ENCODE measurements at places on chromosomes 12 and 14.

DNA sequence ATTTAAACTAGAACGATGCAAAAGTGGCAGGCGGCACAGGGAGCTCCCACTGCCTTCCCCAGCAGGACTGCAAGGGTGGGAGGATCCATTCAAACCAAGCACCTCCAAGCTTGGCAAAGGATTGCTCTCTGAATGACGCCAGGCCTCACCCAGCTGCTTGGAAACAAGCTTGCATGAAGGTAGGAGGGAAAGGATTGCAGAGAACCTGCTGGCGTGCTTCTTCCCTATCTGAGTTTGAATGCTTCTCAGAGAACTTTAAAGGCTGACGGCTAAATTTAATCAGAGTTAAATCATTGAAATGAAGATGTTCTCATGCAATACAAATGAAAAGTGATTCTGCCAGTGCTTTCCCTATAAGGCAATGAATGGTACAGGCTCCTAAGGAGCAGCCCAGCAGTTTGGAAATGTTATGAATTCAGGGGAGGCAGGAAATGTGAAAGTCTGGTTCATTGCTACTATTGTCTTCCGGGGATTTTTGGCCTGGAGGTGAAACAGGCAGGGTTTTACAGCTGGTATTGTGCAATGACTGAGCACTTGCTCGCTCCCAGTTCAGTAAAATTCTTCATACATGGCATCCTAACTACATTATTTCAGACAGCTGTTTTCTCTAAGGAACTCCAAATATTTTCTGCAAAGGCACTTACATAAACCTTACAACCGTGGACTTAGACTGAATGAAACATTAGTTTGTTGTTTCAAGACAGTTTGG is 31.9 kb upstream of the DUSP6 start:
- peak; percentile 63 for DNase-seq

DNA sequence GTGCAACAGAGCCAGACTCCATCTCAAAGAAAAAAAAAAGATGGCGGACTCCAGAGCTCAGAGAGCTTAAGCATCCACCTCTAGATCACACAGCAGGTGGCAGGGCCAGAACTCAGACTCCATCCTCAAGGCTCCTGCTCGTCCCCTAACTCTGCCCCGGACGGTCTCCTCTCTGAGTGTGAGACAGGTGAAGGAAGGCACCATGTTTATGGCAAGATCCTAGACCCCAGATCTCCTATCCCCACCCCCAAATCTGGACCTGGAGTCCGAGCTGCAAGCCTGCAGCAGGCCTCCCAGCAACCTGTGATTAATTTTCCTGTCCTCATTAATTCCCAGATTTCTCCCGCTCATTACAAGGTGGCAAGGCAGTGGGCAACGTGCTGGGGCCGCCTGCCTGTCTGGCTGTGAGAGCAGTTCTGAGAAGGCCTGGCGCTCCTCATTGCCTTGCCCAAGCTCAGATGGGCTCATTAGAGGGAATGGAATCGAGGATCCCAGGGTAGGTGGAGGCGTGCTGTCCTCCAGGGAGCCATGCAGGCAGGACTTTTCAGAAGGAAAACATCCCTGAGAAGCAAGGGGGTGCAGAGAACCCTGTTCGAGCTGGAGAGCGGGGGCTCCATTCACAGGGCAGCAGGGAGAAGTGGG is 296.6 kb upstream of the RTL1 start:
- no peak for DNase-seq

DNA sequence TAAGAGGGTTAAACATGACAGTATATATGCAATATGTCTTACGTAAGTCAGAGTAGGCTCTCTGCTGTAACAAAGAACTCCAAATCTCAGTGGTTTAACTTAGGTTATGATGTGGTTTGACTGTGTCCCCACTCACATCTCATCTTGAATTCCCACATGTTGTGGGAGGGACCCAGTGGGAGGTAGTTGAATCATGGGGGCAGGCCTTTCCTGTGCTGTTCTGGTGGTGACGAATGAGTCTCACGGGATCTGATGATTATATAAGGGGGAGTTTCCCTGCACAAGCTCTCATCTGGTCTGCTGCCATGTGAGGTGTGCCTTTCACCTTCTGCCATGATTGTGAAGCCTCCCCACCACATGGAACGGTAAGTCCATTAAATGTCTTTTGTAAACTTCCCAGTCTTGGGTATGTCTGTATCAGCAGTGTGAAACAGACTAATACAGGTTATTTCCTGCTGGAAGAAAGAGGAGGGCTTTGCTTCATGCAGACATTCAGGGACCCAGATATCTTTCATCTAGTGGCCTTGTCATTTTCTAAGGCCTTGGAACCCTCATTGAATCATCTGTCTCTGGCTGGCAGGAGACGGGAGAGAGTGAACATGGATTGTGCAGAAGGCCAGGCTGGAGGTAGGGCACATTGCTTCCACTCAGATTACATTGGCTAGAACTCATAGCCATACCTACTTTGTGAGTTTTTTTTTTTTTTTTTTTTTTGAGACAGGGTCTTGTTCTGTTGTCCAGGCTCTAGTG is 96.1 kb downstream of the CRADD start:
- DNase-seq = no peak

DNA sequence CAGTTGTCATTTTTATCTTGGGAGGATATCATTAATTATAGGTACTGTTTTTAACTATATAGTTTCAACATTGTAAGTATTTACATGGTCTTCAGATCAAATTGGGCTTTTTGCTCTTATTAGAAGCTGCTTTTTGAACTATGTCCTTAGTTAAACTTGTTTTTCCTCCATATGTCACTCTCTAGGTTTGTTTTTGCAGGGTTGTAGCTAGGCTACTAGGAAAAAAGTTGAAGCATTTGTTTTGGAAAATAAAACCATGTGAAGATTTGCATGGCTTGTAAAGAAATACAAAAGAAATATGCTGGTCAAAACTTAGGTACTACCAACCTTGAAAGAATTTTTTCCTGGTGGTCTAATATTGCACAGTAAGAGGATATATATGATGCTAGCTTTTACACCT is 3.4 kb downstream of the ARID2 start:
- DNase-seq = no peak

- DNase-seq = no peak
Observed at GRCh38 chr12:52229836-52230343, 3.2 kb upstream of the KRT7 start.

DNA sequence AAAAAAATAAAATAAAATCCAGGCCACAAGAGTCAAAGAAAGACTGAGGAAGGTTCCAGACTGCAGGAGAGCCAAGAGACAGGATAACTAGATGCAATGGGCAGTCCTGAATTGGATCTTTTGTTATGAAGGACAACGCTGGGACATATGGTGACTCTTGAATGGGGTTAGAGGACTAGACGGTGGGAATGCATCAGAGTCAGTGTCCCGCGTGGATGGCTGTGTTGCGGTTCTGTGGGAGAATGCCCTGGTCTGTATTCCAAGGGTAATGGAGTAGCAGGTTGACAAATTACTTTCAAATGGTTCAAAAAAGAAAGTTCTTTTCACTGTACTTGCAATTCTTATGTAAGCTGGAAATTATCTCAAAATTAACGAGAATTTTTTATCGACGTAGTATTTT is 20.1 kb downstream of the SSH1 start:
- no peak for DNase-seq

DNA sequence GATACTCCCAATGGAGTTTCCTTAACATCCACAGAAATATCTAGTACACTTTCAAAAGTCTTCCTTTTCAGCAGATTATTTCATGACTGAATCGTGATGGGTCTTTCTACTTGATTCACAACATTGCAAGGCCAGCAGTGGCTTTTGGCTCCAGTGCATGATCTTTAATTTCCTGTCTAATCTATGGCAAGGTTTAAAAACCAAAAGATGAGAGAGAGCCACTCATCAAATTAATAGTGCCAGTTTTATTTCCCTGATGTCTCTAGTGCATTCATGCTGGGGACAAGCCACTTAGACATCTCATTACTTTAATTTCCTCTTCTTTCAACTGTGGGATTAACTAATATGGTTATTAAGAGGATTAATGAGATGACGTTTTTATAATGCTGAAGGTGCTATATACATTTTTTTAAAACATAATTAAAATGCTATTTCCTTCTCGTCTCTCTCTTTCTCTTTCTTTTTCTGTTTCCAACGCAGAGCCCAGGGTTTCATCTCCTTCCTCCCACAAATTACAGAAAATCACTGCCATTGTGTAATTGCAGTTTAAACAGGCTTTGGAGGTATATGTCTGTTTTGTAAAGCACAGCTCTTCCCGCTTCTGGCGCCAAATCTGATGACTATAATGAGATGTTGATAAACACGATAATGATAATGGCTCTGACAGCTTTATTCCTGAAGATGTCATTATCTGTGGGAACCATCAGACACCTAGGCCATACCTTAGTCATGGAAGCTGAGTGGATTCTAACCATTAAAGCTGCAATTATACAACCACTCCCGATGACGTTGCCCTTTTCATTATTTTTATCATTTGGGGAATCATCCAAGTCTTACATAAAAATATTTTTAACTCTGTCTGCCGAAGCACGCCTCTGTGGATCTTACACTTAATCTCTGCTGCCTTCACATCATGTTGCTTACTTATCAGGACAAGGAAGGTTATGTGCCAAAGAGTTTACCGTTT is 103.1 kb upstream of the PPM1H start:
- no peak for DNase-seq

GRCh38 chr12:92828565-92828964 is 100.5 kb downstream of the EEA1 start:
- no peak for DNase-seq

DNA sequence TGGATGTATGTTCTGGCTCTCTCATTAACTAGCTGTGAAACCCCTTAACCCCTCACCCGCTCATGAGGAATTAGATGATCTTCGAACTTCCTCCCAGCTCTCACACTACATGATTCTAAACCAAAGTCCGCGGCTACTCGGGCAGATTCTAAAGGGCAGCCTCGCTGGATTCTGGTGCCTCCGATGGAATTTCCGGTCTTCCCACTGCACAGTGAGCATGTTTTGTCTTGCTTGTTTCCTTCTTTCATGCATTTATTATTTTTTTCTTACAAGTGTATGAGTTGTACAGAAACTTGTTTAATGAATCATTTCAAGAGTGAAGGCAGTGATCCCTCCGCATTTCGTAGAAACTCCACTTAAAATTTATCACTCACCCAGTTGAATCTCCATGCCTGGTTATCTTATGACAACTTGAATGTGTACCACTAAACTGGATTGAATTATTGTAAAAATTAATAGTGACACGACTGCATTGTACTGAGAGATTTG is 4.5 kb upstream of the HCAR3 start:
- no peak for DNase-seq

DNA sequence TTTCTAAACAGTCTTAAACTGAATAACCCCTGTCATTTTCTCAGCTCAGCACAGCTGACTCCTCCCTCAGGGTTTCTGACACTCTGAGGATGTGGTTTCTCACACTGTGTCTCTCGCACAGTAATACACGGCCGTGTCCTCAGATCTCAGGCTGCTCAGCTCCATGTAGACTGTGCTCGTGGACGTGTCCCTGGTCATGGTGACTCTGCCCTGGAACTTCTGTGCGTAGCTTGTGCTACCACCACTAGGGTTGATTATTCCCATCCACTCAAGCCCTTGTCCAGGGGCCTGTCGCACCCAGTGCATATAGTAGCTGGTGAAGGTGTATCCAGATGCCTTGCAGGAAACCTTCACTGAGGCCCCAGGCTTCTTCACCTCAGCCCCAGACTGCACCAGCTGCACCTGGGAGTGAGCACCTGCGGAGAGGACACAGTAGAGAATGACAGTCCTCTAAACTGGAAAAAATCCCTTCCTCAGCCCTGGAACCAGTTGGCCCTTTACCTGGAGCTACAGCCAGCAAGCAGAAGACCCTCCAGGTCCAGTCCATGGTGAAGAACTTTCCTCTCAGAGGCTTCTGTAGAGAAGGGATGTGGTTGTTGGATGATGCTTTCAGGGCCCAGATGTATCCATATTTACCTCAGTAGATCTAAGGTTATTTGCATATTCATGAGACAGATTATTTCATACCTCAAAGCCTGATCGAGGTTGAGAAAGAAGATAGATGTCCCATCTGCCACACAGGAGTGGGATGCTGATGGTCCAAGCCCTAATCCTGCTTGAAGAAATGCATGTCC is 984.8 kb downstream of the TMEM121 start:
- DNase-seq = no peak

GRCh38 chr12:131250028-131250950 is 296.6 kb downstream of the ADGRD1 start:
- peak; percentile 82 for DNase-seq

- no peak for DNase-seq
Observed at GRCh38 chr12:95215949-95216348, 1.3 kb downstream of the FGD6 start.

DNA sequence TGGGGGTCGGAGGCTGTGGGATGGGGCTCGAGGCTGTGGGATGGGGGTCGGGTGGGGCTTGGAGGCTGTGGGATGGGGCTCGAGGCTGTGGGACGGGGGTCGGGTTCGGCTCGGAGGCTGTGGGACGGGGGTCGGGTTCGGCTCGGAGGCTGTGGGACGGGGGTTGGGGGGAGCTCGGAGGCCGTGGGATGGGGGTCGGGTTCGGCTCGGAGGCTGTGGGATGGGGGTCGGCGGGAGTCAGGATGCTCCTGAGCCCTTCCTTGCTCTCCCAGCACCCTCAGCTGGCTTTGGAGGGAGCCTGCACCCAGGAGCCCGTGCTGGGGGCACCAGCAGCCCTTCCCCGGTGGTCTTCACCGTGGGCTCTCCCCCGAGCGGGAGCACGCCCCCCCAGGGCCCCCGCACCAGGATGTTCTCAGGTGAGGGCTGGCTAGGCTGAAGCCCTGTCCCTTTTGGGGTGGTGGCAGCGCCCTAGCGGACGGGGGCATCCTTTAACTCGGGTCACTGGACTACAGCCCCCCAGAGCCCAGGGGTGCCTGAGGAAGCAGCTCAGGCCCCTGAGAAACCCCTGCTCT is 11.9 kb upstream of the PUS1 start:
- DNase-seq = no peak

- DNase-seq = no peak
Observed at GRCh38 chr12:132269271-132269968, 60.0 kb downstream of the GALNT9 start.

- DNase-seq = peak; percentile 45
Observed at GRCh38 chr12:123149501-123150274, 1.2 kb downstream of the PITPNM2 start.

- no peak for DNase-seq
Observed at GRCh38 chr12:29164477-29165393, 15.7 kb downstream of the FAR2 start.

DNA sequence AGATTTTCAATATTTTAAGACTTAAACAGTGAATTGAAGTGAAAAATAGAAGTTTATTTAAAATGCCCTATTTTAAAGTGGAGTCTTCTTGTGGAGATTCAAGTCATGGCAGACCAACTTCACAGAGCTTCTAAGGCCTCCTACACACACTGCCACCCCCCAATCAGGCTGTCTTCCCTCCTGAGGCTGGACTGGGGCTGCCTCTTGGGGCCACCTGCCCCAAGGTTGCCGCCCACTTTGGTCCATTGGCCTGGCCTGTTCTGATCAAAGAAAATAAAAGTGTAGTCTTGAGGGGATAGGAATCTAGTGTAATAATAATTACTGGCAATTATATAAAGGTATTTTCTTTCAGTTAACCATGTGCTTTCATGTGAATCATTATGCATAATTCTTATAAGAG is 1.3 kb downstream of the GOLT1B start:
- DNase-seq = no peak

DNA sequence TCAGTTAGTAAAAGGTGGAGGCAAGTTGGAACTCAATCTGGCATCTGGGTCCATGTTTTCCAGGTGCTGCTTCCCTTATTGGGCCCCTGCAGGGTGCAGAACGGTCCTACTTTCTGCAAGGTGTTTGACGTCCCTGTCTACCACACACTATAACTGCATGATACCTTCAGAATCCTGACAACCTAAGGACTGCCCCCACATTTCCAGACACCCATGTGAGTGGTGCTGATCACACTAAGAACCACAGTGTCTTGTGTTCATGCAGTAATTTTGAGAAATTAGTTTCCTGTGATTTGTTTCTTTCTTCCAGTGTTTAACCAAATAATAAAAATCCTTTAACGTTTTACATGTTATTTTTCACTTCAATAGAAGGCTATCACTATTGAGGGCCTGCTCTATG is 121.1 kb upstream of the MDM1 start:
- no peak for DNase-seq
